Cortex of kidney (tissue), 1 donor: ENCODE measurements at places on chromosomes 12 and 14.

DNA sequence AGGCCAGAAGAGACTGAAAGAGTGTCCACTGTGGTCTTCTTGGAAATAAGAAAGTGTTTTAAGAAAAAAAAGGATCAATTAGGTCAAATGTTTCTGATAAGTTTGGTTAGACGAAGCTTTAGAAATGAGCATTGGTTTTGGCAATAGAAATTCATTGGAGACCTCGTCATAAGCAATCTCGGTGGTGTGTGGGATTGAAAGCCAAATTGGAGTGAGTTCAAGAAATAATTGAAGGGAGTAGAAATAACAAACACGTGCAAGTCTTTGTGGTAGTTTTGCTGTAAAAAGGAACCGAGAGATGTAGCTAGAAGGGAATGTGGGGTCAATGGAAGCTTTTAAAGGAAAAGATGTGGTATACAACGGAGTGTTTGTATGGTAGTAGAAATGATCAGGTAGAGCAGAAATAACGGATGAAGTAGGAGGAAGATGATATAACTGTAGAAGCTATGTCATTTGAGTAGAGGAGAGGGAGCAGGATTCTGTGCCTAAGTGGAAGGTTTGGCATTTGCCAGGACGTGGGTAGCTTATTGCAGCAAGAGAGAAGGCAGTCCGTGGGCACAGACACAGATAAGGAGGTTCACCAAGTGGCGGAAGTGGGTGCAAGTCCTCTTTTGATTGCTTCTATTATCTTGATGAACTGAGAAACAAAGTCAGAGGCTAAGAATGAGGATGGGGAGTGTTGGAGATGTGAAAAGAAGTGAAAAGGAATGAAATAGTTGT lies 146.2 kb downstream of the DACT1 start:
- no peak for DNase-seq

DNA sequence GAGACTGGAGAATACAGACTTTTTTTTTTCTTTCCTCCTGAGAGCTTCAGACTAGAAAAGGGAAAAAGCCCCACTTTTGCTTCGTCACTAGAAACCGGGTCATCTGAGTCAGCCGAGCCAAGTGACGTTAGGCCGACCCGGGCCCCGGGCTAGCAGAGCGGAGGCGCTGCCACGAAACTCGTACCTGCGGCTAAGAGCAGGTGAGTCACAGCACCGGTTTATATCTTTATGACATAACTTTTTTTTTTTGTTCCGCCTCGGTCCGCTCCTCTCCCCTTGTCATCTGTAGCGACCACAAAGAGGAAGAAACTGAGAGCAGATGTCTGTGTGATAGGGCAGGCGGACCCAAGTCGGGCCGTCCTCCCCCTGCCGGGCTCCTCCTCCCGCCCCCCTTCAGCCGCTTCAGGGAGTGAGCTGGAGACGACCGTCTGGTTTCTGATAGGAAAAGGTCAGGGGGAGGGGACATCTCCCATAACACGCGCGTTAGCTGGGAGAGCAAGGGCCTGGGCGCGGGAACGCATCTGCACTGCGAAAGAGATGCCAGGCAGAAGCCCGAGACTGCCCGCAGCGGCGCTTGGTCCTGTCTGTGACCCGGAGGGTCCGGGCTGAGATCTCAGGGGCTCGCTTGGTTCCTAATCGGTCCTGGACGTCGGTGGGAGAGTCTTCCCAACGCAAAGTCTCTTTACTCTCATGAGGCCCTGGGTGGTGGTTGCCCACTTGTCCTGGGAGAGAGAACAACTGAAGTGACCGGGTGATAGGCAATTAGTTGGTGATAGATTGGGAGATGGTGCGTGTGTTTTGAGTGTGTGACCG lies 586 bp downstream of the TTC6 start:
- DNase-seq, result no peak

GRCh38 chr12:19002216-19002615 lies 127.3 kb upstream of the PLEKHA5 start:
- DNase-seq, result no peak

- no peak for DNase-seq
Observed at GRCh38 chr14:24665440-24665991, 31.5 kb upstream of the GZMB start.

GRCh38 chr14:32920696-32921276 lies 17.9 kb upstream of the NPAS3 start:
- DNase-seq, result no peak
